ENCODE measurements at places on chromosomes 13 and 19. TPM values are rescaled to one million over a fixed set of nuclear protein-coding genes. Genes with fewer than 3 reads are reported as not detected.

The CLDND2 gene
- total RNA-seq = 1.8 TPM

The ZNF557 gene
- total RNA-seq = 7.8 TPM

The PRRG2 gene
- total RNA-seq = 6.2 TPM

The CATSPERD gene
- total RNA-seq = not detected

The CHAF1A gene
- total RNA-seq = 69.9 TPM

DNA sequence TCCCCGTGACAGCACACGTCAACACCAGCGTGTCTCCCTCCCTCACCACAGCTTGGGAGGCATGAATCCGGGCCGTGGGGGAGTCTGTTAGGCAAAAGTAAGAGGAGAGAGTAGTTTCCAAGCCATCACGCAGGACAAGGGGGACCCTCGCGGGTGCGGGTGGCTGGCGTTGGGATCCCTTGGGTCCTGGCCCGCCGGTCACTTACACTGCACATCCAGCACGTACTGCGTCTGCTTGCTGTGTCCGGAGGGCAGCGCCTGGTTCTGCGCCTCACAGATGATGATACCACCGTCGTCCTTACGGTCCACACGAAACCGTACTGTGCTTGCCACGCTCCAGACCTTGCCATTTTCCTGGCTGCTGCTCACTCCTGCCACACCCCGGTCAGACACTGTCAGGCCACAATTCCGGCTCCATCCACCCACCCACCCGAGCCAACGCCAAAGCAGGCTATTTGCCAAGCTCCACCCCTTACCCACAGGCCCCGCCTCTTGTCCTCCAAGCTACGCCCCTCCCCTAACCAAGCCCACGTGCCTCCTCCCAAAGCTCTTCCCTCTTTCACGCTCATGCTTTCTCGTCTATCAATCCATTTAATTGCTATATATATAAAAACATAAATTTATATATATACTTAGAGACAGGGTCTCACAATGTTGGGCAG lies 6.6 kb upstream of the ZNF428 start:
- no peak for DNase-seq

- no peak for DNase-seq
Measured at GRCh38 chr13:51579676-51580075, 4.6 kb upstream of the WDFY2 start.

DNA sequence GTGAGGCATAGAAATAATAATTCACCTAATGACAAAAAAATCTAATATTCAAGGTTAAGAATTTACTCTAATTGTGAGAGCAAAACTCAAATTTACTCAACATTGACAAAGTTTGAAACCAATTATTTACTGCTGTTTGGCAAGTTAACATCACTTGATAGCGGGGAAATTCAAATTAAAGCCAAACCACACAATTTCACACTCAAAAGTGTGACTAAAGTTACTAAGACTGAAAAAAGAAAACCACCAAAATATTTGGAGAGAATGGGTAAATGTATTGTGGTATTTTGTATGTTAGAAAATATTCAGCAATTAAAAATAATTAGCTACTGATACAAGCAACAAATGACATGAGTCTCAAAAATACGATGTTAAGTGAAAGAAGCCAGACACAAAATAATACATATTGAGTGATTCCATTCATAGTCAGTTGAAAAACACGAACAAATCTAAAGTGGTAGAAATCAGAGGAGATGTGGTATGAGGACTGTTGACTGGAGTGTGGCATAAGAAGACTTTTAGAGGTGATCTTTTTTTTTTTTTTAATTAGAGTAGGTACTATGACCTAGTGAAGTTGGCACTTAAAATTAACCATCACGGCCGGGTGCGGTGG lies 541.4 kb upstream of the ATXN8OS start:
- DNase-seq = no peak

GRCh38 chr13:21344662-21345176 lies 114.4 kb downstream of the ZDHHC20 start:
- DNase-seq = no peak

- DNase-seq = no peak
Measured at GRCh38 chr13:103370790-103371189, 304.6 kb upstream of the SLC10A2 start.

- no peak for DNase-seq
Measured at GRCh38 chr13:107681600-107681999, 533.7 kb downstream of the LIG4 start.

- no peak for DNase-seq
Measured at GRCh38 chr13:69755101-69755500, 352.5 kb upstream of the ATXN8OS start.

GRCh38 chr19:4266253-4267000 lies 12.6 kb upstream of the SHD start:
- DNase-seq = no peak

- DNase-seq = no peak
Measured at GRCh38 chr19:45162608-45163143, 1.9 kb upstream of the NKPD1 start.

DNA sequence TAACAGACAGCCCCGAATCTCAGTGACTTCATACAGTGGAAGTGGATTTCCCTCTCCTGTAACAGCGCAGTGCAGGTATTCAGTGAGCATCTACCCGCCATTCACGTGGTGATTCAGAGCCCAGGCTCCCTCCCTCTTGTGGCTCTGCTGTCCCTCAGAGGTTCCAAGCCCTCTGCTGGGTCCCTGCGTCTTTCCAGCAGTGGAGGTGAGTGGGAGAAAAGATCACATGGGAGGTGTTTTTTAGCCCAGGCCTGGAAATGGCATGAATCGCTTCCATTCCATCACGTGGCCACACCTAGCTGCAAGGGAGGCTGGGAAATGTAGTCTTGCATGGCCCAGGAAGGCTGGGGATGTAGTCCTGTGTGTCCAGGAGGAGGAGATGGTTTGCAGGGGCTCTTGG lies 61.4 kb downstream of the DPF1 start:
- no peak for DNase-seq

- peak; percentile 56 for DNase-seq
Measured at GRCh38 chr19:11693505-11694499, 44.9 kb downstream of the ZNF823 start.

DNA sequence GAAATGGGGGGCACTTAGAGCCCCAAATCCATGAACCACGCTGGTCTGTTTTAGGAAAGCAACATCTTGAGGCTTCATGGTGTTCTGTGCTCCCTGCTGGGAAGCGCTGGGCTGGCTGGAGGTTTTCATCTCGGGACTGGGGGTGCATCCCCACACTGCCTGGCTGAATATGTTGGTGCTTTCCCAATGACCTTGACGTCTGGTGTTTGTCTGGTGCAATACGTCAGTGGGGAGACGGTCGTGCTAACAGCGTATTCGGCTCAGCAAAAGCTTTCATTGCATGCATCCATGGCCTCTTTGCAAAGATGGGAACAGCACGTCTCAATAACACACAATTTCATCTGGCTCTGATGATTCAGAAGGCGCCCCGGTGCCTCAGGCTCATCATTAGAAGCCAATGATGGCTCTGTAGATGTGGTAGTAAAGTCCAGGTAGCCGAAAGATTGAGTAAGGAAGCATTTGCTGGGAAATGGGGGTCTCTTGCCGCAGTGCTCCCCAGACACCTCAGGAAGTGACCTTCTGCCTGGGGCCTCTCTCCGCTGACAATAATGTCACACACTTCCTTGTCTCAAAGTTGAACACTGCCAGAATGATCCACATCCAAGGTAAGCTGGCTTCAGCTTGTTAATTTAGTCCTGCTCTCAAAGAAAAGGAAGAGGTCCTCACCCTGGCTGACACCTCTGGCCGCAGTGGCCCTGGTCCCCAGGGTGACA lies 97.7 kb downstream of the ING1 start:
- no peak for DNase-seq

DNA sequence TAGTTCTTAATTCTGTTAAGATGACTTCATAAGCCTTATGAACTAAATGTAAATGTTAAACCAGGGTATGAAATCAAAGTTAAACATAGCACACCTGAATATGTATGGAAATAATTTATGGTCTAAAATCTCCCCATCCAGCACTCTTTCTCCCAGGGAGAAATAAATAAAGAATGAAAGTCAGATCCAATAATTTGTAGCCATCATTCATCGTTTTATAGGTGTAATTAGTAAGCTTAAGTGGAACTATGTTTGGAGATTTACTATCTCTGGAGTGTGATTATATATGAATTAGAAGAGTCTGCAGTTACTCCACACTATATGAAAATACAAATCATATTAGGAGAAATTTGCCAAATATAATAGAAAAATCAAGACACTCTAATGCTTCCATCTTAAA lies 405.1 kb downstream of the DACH1 start:
- DNase-seq = no peak

DNA sequence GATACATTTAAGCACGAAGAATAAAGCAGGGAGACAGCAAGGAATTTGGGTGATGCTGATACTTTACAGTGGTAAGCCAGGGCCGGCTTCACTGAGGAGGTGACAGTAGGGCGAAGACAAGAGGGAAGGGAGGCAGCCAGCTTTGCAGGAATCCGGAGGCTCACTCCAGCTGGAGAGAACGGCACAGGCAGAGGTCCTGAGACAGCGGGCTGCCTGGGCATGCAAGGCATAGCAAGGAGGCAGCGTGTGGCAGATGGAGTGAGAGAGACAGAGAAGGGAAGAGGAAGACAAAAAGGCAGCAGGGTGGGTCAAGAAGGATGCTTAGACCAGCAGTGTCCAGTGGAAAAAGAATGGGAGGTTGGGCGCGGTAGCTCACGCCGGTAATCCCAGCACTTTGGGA lies 83.2 kb upstream of the WASF3 start:
- no peak for DNase-seq

- DNase-seq = no peak
Measured at GRCh38 chr13:91580749-91581148, 182.3 kb downstream of the GPC5 start.

DNA sequence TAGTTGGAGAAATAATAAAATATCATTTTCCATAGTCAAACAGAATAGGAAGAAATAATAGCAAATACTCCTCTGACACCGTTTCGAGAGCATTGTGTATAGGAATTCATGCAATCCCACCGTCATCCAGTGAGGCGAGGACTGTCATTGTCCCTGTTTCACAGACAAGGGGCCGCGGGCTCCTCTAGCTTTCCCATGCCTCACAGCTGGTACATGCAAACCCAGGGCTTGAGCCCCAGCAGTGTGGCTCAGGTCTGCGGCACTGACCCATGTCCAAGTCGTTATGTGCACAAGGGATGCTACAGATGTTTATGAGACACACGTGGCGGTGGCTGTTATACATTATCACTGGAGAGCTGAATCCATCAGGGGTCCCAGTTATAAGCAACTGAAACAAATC lies 18.5 kb upstream of the ATP11A start:
- DNase-seq = no peak

- DNase-seq = no peak
Measured at GRCh38 chr19:14406645-14407401, 12.3 kb downstream of the DDX39A start.

- DNase-seq = no peak
Measured at GRCh38 chr19:50292216-50292827, 36.9 kb downstream of the KCNC3 start.

Measured in HCT116 (cell line).